ENCODE measurements at places on chromosomes 7 and 10. TPM values are rescaled to one million over a fixed set of nuclear protein-coding genes. Genes with fewer than 3 reads are reported as not detected.

- DNase-seq = no peak
Observed at GRCh38 chr10:86888585-86889381, 68.6 kb downstream of the MMRN2 start.

DNA sequence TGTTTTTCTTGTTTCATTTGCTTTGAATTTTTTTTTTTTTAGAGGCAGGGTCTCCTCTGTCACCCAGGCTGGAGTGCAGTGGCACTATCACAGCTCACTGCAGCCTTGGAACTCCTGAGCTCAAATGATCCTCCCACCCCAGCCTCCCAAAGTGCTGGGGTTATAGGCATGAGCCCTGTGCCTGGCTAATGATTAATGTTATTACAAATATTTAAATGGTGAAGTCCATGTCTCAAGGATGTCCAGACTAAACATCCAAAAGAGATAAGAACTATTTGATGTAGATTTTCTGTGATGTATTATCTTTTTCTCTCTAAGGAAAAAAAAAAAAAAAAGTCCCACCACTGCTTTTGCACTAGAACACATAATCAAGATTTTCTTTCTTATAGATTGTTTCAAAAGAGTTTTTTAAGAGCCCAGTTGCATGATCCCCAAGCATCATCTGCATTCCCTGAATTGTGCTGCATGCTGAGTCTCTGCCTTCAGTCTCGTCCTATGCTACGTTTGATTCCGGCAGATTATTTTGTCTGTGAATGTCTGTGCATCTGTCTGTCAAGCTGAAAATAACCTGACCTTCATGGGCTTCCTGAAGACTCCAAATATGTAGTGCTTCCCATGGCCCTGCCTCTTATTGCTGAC is 33.4 kb downstream of the MACROH2A2 start:
- no peak for DNase-seq

GRCh38 chr10:80199828-80200227 is 5.5 kb downstream of the ANXA11 start:
- no peak for DNase-seq

- DNase-seq = no peak
Observed at GRCh38 chr7:91194841-91195240, 69.4 kb upstream of the FZD1 start.

The HELLS gene
- 65.4 TPM for total RNA-seq

GRCh38 chr10:58064714-58065528 is 202.8 kb downstream of the IPMK start:
- DNase-seq = no peak
